ENCODE measurements at places on chromosomes 4 and X.

DNA sequence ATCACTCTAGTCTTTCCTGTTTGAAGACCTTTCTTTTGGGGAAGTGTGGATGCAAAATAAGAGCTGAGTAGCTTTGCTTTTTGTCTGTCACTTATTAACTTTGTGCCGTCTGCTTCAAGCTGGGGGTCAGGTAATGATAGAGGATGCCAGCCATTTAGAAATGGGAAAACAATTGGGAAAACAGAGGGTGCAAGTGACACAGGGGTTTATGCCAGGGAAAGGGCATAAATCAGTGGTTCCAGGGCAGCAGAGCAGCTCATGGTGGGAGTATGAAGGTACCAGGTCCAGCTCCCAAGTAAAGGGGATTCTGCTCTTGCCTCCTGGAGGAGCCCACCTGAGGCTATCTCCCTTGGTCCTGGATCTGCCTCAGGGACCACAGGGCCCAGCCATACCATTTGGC lies 91.9 kb upstream of the GPR50 start:
- DNase-seq, result no peak

GRCh38 chr4:182922501-182923284 lies 5.5 kb upstream of the DCTD start:
- DNase-seq, result no peak

- no peak for DNase-seq
These were observed 311.6 kb downstream of the GALNTL6 start for GRCh38 chr4:172124656-172125308.

- DNase-seq, result no peak
These were observed 1076.8 kb downstream of the PDHA2 start for GRCh38 chr4:96916711-96917110.

- DNase-seq, result no peak
These were observed 102.5 kb downstream of the DDIT4L start for GRCh38 chr4:100087743-100088142.

DNA sequence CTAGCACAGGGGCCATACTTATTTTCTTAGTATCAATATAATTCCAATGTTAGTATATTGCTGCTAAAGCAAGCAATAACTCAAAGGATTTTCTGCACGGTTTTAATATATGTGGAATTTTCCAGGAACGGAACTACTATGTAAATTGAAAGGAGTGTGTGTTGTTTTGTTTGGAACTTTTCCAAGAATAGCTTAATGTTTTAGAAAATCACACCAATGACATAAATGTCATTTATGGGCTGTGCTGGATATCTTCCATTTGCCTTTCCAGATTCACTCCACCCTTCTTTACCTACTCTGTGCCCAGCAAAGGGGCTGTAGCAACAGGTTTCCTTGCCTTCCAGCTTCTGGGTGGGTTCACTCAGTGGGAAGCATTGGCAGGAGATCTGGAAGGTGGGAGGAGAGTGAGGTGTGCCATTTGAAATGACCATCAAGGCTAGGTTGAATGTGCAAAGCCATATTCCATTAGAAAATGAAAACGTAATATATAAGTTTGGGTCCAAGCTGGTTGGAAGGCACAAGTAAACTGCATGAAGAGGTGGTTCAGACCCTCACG lies 25.2 kb upstream of the ZFX start:
- DNase-seq, result no peak

GRCh38 chr4:82787342-82787741 lies 11.3 kb downstream of the SCD5 start:
- no peak for DNase-seq

- DNase-seq, result no peak
These were observed 456.5 kb downstream of the IL1RAPL1 start for GRCh38 chrX:29043746-29044145.

DNA sequence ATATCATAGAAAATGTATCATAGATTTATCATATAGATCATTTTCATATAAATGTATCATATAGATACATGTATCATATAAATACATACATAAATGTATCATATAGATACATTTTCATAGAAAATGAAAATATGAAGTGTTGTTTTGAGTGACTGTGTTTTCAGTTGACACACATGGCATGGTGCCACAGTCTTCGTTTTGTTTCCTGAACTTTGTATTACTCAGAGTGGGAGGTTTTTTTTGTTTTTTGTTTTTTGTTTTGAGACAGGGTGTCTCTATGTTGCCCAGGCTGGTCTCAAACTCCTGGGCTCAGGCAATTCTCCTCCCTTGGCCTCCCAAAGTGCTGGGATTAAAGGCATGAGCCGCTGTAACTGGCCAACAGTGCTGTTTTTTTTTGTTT lies 3.9 kb downstream of the RBM10 start:
- no peak for DNase-seq

- DNase-seq, result no peak
These were observed 60.4 kb downstream of the HAND2 start for GRCh38 chr4:173469622-173470021.

DNA sequence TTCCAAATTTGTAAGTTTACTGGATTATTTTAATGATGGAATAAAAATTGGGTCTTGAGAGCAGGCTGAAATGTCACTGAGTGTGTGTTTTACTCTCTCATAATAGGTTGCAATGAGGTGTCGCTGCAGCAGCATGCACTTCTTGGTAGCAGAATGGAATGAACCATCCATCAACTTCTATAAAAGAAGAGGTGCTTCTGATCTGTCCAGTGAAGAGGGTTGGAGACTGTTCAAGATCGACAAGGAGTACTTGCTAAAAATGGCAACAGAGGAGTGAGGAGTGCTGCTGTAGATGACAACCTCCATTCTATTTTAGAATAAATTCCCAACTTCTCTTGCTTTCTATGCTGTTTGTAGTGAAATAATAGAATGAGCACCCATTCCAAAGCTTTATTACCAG lies 2.6 kb downstream of the SAT1 start:
- DNase-seq, result no peak

DNA sequence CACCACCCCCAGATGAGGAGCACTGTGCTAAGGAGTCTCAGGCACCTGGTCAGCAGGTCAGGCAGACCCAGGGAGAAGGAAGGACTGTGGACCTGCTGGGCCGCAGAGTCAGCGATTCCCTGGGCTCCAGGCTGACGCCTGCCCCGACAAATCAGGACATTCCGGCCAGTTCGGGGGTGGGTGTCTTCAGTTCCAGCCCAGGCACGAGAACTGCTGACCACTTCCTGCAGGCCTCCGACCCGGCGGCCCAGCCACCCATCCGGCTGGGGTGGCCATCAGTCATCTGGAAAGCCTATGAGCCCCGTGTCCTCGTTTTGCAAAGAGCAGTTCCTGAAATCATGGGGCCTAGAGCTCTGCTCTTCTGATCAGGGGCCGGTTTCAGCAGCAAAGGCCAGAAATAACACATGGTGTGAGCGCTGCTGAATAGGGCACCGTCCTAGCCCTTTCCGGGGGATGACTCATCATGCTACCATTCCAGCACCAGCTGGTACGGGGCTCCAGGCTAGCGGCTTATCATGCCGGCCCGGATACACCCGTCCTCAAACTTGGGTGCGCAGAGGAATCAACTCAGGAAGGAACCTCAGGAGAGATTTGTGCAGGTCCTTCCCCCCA lies 7.8 kb upstream of the SH3TC1 start:
- DNase-seq, result no peak

GRCh38 chr4:14269824-14270223 lies 642.3 kb upstream of the BOD1L1 start:
- DNase-seq, result peak; percentile 10

DNA sequence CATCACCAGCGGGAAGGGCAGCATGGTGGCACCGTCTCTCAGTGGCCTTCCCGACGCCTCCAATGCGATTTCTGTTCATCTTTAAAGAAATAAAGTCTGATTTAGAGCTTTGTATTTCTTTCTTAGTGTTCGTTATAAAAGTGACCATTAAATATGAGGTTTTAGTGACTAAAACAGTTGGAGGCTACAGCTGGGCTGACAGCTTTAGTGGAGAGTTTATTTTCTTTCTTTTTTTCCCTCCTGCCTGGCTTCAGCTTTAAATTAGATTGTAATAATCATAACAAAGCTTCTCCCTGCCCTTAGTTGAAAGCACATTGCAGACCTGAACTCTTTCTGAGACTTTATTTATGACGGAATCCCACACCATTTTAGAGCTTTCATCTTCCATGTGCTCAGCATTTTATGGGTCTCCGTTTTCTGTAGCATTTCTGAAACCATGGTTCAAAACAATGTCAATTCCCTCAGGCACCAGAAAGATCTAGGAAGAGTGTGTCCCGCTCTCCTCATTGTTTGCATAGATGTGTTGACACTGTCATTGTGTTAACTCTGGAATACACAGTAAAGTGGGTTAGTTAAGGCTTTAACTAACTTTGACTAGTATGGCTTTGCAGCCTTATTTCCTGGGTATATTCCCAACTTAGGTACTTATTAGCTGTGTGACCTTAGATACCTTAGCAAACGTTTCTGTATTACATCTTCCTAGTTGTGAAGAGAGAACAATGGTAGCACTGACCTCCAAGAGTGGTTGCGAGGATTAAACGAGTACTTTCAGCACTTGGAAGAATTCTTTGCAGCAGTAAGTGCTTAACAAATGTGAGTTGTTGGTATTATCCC lies 97.4 kb upstream of the PGRMC2 start:
- DNase-seq, result no peak

- no peak for DNase-seq
These were observed 23.1 kb upstream of the BLTP1 start for GRCh38 chr4:122129061-122129460.

- no peak for DNase-seq
These were observed 143.9 kb downstream of the BCOR start for GRCh38 chrX:39953879-39954278.

DNA sequence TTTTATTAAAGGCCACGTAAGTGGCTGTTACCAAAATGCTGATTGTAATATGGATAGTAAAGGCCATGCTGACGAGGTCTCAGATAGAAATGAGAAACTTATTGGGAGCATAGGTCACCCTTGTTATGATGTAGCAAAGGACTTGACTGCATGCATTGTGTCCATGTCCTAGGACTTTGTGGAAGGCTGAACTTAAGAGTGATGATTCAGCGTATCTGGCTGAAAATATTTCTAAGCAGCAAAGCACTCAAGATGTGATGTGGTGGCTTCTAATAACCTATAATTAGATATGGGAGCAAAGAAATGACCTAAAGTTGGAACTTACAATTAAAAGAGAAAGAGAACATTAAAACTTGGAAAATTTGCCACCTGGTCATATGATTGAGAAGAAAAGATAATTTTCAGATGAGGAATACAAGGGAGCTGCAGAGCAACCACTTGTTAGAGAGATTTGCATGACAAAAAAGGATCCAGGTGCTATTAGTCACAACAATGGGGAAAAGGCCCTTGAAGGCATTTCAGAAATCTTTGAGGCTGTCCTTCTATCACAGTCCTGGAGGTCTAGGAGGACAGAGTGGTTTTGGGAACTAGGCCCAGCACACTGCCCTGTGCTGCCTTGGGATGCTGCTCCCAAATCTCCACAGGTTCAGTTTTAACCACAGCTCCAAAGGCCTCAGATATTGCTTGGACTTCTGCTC lies 793.7 kb upstream of the LCORL start:
- DNase-seq, result no peak

- DNase-seq, result no peak
These were observed 17.6 kb upstream of the KIAA1210 start for GRCh38 chrX:119145241-119145653.

GRCh38 chrX:39957816-39958566 lies 139.8 kb downstream of the BCOR start:
- DNase-seq, result no peak

GRCh38 chrX:39310891-39311290 lies 509.6 kb downstream of the MID1IP1 start:
- DNase-seq, result no peak

DNA sequence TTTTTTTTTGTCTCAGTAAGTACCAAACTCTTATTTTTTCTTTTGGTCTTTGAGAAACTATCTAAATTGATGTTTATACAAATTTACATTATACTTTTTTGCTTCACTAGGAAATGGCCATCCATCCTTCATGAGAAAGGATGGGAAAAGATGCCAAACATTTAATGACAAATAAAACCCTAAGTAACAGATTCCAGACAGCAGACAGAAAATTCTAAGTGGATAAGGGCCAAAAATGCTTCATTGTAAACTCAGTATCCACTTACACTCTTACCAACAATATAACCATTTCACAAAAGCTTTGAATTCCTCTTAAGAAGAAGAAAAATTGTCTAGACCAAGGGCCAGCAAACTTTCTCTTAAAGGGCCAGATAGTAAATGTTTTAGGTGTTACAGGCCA lies 3.5 kb downstream of the GUCY1B1 start:
- DNase-seq, result no peak
